ENCODE measurements at places on chromosomes 5 and 9.

DNA sequence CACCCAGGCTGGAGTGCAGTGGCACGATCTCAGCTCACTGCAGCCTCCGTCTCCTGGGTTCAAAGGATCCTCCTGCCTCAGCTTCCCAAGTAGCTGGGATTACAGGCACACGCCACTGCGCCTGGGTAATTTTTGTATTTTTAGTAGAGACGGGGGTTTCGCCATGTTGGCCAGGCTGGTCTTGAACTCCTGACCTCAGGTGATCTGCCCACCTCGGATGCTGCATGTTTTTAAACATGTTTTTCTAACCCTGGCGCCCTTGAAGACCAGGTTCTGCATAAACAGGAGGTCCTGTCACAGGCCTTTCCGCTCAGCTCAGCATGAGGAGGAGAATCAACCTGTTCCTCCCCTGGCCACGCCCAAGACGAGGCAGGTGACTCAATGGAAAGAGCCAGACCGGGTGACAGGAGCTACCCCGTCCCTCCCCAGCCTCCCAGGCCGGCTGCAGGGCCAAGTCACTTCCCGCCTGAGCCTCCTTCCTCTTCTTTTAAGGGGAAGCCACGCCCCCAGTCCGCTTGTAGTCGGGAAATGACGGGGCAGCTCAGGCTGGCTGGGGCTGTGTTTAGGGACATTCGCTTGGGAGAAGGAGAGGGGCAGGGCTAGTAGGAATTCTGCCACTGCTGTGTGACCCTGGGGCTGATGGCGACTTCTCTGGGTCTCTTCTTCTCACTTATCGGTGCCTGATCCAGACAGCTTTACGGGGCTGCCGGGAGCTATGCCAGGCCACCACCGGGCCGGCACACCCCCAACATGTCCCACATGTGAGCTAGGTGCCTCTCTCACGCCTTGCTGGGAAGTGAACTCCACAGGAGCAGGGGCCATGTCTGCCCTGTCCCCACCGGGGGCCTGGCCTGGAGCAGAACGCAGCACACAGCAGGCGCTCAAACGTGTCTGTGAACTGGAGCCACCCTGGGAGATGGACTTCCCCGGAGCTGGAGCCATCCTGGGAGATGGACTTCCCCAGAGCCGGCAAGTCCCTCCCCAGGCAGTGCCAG lies 6.1 kb downstream of the NOTCH1 start:
- no peak for DNase-seq

- DNase-seq = no peak
These were observed 752.9 kb downstream of the CDH18 start for GRCh38 chr5:19235101-19235584.

GRCh38 chr5:153937661-153938060 lies 101.0 kb downstream of the FAM114A2 start:
- DNase-seq = no peak

DNA sequence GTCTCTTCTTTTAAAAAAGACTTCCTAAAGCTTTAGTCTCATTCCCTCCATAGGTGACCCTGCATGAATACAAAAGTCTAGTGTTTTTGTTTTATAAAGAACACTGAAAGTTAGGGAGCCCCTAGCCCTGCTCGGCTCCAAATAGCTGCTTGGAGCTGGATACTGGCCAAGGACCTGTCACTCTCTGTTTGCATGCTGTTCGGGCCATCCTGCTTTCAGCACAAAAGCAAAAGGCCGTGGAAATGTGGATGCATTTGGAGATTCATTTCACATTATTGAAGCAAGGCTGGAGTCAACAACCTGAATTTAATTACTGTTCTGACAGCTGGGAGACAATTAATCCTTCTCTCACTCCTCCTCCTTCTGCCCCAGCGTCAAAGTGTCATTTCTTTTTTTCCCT lies 151.7 kb upstream of the NMUR2 start:
- DNase-seq = no peak

Data from AG09309 (cell line).